T1000 (cell line): ENCODE measurements at places on chromosomes 16 and 17.

GRCh38 chr17:9845306-9845705 lies 19.6 kb downstream of the GLP2R start:
- DNase-seq: no peak

- DNase-seq: no peak
Observed at GRCh38 chr17:17966399-17966798, 5.8 kb downstream of the TOM1L2 start.

DNA sequence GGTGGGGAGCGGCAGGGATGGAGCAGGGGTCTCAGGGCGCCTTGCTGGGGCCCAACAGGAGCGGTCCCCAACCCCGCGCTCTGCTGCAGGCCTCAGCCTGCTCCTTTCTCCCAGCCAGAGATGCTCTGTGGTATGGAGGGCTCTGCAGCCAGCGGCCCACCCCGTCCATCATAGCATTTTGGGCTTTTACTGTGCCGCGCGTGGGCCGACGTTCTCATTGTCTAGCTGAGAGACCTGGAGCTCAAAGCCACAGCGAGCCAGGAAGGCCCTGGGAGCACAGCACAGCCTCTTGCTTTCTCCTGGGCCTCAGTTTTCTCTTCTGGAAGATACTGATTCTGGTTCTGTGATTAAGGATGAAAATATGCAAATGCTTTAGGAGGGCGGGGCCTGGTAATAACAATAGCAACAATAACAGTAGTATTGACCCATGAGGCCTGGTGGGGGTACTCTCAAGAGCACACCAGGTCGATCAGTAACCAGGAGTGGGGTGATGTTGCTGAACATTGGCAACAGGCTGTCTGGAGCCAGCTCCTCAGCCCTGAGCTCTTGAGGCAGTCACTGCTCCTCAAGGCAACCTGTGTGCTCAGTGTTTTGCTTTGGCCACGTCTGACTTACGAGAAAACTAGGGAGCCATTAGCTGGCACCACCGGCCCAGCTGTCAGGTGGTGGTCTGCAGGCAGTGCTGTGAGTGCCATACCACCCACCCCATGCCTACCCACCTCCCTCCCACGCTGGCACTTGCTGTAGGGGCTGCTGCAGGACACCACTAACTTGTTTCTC lies 1.1 kb upstream of the RASD1 start:
- no peak for DNase-seq

DNA sequence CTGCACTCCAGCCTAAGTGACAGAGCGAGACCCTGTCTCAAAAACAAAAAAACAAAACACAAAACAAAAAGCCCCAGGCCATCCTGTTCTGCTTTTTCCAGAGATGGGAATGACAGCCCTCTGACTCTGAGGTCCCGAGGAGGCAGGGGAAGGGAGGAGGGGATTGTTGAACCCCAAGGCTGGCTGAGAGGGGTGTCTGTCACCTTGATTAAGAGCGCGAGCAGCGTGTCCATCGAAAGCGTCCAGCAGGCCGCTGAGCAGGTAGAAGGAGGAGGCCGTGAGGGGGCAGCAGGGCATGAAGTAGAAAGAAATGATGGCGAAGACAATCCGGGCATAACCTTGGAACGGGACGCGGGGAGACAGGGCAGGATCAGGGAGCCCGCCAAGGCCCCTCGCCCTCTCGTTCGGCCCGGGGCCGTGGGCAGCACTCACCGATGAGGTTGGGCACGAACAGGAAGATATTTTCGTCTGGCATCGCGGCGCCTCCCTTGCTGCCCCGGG lies 593 bp downstream of the CDIPT start:
- no peak for DNase-seq

DNA sequence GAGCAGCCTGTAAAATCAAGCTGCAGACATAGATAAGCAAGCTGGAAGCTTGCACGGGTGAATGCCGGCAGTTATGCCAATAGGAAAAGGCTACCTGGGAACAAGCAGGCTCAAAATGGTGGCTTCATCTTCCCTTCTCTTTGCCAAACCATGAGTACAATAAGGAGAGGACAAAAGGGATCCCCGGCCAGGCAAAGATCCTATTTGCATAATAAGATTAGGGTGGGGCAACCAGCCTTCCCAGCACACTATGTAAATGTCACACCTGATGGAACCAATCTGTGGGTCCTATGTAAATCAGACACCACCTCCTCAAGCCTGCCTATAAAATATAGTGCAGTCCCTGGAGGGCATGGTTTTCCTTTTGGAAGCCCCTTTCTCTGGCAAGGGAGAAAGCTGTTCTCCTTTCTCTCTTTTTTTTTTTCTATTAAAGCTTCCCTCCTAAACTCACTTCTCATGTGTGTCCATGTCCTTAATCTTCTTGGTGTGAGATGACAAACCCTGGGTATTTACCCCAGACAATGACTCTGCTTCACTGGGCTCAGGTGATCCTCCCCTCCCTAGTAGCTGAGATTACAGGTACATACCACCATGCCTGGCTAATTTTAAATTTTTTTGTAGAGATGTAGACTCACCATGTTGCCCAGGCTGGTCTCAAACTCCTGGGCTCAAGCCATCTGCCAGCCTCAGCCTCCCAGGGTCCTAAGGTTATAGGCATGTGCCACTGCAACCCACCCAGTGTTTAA lies 44.2 kb downstream of the PSMD12 start:
- DNase-seq: no peak

DNA sequence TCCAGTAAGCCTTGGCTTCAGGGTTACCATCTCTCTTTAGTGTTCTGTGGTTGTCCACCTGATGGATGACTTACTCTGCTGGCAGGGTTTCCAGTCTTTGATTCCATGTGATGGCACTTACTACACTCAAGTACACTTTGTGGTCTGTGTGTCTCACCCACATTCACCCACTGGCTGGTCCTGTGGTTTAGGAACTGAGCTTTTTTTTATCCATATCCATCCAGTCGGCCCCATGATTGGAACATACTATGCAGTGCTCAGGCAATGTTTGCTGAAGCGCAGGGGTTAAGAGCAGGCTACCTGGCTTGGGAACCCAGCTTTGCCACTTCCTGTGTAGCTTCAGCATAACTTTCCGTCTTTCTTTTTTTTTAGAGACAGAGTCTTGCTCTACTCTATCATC lies 2.8 kb upstream of the FUS start:
- DNase-seq: no peak

GRCh38 chr16:54052271-54052670 lies 234.3 kb downstream of the IRX3 start:
- DNase-seq: no peak

DNA sequence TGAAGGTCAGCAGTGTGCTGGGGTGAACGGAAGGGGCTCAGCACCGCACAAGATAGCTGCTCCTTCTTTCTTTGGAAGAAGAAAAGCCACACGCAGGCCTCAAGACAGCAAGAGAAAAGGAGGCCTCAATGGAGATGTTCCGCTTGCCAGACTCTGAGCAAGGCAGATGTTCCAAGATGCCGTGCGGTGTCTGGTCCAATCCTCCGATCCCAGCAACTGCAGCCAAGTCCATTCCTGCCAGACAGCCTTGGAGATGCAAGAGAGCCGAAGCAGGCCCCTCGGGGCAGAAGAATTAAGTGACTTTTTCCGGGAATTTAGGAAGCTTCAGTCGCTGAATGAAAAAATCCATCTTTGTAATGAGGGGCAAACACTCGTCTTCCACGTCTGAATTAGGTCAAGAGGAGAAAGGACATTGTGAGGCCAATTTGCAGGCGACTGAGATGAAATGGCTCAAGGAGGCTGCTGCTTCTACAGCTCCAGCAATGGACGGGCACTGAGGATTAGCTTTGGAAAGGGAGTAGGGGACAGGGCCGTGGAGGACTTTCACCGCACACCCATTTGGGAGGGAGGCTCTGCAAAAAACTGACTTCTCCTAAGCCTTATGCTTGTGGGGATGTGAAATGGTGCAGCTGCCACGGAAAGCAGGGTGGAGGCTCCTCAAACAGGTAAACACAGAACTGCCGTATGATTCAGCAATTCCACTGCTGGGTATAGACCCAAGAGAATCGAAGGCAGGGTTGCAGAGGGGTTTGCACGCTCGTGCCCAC lies 44.7 kb downstream of the RPH3AL start:
- no peak for DNase-seq

GRCh38 chr16:89498839-89499238 lies 8.5 kb upstream of the ANKRD11 start:
- DNase-seq: no peak

DNA sequence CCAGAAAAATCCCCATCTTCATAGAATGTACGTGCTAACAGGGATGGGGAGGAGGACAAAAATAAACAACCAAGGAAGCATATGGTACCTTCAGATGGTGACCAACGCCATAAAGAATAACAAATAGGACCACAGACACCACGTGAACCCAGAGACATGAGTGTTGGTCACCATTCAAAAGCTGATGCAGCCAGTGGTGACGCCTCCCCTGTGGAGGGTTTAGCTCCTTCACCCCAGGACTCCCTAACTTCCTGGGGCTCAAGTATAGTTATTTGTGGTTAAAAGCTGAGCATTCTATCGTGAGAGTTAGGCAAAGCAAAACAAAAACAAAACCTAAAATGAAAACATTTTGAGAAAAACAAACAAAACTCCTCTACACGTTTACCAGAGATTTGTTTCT lies 184.7 kb downstream of the SOX9 start:
- DNase-seq: no peak

- no peak for DNase-seq
Observed at GRCh38 chr17:72745241-72745640, 347.2 kb downstream of the SLC39A11 start.

GRCh38 chr16:79659344-79659743 lies 58.8 kb upstream of the MAF start:
- no peak for DNase-seq

DNA sequence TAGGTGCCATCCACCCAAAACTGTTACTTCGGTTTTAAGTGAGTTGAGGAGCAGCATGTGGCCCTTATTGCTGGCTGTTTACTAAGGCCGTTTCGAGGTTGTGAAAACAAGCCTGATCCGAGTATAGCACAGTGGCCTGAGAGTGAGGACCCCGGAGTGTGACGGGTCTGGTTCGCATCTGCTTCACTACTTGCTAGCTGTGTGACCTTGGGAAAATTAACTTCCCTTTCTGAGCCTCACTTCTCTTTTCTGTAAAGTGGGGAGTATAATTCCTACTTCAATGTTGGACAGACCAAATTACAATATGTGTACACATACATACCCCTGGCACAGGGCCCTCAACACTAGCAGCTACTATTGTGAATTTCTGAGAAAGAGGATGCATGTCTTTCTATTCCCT lies 11.7 kb upstream of the HEATR6 start:
- no peak for DNase-seq

- peak; percentile 34 for DNase-seq
Observed at GRCh38 chr17:40317345-40317873, 8.4 kb downstream of the RARA start.

GRCh38 chr17:60155815-60156214 lies 6.0 kb downstream of the CA4 start:
- DNase-seq: no peak

GRCh38 chr16:23248261-23249194 lies 53.6 kb upstream of the SCNN1B start:
- no peak for DNase-seq

DNA sequence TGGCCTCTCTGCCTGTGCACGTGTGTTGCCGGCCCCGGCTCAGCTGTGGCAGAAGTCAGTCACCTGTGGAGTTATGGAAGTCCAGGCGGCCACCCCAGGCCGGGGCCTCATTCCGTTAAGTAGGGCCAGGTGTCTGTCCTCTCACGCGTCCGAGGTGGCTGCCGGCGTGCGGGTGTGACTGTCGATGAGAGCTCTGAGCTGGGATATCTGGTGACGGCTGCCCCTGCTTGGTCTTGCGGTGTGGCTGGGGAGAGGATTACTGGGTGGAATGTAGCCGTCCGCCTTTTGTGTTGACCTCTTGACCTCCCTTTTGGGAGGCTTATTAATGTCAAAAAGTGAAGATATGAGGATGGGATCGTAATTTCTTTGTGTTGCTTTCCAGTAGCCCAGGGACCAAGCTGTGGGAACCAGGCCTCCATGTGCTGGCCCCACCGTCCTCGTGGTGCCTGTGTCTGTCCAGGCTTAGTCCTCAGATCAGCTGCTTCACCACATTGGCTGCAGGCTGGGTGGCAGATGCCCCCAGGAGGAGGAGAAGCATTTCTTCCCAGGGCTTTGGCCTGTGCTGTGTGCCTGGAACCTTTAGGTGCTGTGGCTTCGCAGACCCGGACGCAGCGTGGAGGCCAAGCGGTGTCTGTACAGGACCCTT lies 23.0 kb upstream of the ZNF750 start:
- DNase-seq: no peak

- no peak for DNase-seq
Observed at GRCh38 chr16:66359811-66360608, 6.5 kb upstream of the CDH5 start.

DNA sequence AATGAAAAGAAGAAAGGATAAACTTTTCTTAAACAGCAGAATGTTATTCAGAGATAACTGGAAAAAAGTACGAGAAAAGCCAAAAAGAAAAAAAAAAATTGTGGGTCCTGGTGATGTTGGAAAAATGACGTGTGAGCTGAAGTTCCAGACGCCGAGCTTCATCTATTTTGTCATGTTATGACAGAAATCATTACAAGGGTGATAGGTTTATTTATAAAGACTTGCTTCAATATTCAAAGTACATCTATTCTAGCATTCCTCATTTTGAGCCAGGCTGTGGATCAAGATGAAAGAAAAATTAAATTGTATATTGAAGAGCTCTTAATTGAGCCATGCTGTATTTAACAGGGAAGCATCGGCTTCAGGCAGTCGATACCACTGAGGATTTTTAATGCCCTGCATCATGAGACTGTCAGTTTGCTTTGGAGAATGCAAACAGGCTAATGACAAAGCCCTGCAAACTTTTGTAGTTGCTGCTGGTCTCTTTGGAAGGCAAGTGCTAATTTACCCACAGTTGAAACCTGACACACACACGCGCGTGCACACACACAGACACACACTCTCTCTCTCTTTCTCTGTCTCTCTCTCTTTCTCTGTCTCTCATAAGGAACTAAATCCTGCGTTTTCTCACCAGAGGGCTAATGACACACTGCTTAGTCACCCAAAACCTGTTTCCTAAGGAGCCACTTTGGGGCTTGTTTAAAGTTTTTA lies 110.7 kb downstream of the WWOX start:
- no peak for DNase-seq

DNA sequence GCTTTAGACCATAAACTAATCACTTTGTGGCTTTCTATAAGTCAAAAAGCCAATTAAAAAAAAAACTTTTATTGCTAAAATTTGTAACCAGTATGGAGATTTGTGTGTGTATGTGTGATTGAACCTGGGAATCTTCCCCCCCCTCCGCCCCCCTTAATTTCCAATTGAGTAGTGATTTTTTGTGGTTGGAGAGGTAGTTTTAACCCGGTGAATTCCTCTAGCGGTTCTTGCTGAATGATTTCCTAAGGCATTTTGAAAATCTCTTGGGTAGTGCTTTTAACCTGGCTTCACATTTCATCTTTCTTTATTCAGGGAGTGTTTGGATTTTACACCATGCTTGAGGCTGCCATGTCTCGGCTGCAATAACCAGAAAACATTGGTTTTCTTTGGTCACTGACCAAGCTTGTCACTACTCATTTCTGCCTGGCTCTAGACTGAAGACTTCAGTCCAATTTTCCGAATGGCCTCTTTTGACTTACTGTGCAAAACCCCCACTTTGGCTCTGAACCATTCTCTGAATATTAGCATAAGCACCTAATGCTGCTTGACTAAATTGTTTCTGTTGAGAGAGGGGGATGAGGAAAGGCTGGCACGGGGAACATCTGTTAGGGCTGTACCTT lies 35.6 kb downstream of the PRKCA start:
- DNase-seq: no peak
